Activated effector memory CD4-positive, alpha-beta T cell treated with Interleukin-2 at 50 U/mL for 16 hours (primary cell): ENCODE measurements at places on chromosomes 6 and 20.

DNA sequence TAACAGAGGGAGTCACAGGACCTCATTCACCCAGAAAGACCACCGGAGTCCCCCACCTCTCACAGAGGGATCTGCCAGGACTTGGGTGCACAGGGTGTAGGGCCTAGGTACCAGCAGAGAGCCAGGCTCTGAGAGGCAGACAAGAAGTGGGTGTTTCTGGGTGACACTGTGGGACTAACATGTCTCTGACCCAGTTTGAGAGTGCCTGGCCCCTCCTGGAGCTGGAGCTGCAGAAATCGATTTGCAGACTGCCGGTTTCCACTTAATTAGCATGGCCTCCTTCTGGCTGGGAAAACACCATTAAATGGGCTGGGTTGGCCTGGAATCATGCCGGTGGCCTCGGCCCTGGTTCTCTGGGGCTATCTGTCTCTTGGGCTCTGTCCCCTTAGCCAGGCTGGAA lies 59.2 kb downstream of the PPP1R16B start:
- DNase-seq, result no peak

- no peak for DNase-seq
Observed at GRCh38 chr20:34925341-34925740, 30.3 kb downstream of the GSS start.

DNA sequence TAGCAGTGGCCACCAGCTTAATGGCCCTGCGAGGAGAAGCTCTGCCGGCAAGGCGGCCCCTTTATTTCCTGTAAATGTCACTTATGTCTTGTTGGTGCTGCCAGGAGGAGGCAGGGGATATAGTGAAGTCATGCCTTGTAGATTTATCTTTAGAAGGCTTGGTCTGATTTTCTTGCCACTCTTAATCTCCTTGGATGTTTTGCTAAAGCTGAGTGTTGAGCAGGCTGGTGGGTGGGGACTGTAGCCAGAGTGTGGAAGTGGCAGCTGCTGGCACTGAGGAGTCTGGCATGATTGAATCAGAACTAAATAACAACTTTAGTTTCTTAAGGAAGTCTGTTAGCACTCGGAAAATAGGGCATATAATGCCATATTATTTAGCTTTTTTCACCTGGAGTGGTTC lies 77.9 kb downstream of the PHF20 start:
- DNase-seq, result no peak

- DNase-seq, result no peak
Observed at GRCh38 chr6:157650261-157650640, 172.8 kb upstream of the SNX9 start.

- no peak for DNase-seq
Observed at GRCh38 chr20:3595541-3595940, 67.7 kb downstream of the GFRA4 start.

DNA sequence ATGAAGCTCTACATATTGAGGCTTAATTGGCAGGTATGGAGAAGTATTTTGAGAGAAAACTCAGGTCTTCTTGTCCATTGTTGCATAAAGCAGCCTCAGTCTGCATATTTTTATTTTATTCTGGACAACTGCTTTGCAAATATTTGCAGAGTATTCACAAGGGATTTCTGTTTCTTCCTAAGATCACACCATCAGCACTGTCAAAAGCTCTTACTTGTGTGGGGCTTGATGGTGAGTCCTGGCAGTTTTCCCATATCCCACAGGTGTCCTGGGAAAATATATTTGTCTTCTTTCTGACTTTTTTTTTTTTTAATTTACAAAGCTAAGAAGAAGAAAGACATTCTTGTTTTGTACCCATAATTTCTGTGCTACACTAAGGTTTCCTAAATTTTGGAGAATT lies 16.9 kb upstream of the MLIP start:
- no peak for DNase-seq
